ENCODE measurements at places on chromosomes 1 and 21. TPM values are rescaled to one million over a fixed set of nuclear protein-coding genes. Genes with fewer than 3 reads are reported as not detected.

Gene ANGPTL3
- not detected for total RNA-seq

GRCh38 chr1:3317456-3317855, 137.0 kb upstream of the ARHGEF16 start:
- DNase-seq = no peak

DNA sequence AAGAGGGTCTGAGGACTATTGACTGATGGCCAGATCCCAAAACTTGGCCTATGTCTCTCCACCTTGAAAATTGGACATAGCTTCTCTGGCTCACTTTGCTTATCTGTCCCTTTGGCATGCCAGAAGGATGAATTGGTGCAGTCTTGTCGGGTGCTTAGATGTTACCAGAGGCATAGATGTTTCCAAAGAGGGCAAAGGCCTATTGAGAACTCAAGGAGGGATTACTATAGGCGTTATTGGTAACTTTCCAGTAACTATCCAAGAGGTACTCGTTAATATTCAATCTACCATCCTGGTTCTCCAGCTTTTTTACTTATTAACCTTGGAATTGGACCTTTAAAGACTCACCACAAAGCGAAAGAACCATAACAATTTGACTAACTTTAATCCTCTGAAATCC, 368.3 kb upstream of the ESRRG start:
- no peak for DNase-seq

GRCh38 chr1:198713081-198713480, 74.2 kb downstream of the PTPRC start:
- no peak for DNase-seq

DNA sequence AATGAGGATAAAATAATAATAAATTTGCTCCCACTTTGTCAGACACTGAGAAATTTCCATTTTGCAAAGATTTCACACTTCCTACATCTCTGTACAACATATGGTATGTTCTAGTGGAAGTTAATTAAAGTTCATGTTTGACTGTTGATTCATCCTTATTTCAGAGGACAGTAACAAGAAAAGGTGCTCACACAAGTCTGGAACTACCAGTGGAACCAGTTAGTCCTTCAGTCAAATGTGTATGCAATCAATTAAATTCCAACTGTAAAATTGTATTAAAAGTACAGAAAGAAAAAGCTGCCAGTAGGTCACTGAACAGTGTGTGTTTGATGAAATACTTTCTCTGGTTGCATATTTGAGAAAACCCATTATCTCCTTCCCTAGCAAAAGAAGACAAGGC, 496.0 kb upstream of the PKN2 start:
- no peak for DNase-seq

- DNase-seq = peak; percentile 34
These were observed 35.9 kb downstream of the ZNF496 start for GRCh38 chr1:247295746-247296145.

Data from Daoy (cell line).